ENCODE measurements at places on chromosomes 16 and 17.

- H3K4me1 ChIP-seq = no peaks in the 10 kb centered on the region
- H3K36me3 ChIP-seq = no peaks in the 10 kb centered on the region
- no peak overlapping the region for H3K4me3 ChIP-seq
- peaks cover 1% of the 10 kb centered on the region for H3K27me3 ChIP-seq
- no peak for DNase-seq
Measured at GRCh38 chr17:10793816-10794215, 10.1 kb downstream of the TMEM238L start.

DNA sequence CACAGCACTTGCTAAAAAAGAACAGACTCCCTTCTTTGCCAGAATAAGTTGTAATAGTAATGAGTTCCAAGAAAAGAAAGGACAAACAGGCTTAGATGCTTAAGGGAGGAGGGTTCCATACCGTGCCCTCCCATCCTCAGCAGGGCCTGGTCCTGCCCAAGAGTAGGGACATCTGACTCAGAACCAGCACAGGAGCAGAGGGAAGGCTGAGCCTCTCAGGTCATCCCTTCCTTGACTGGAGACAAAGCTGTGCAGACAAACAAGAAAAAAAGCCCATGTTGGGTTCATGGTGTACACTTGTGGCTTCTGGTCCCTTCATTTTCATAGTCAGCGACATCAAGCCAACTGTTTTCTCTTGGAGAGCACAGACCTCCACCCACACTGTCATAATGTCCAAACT lies 44.2 kb upstream of the NDRG4 start:
- H3K4me1 ChIP-seq = peaks cover 13% of the 10 kb centered on the region
- peaks cover 18% of the 10 kb centered on the region for H3K27me3 ChIP-seq
- DNase-seq = no peak
- H3K27ac ChIP-seq = no peak overlapping the region
- H3K36me3 ChIP-seq = no peaks in the 10 kb centered on the region

DNA sequence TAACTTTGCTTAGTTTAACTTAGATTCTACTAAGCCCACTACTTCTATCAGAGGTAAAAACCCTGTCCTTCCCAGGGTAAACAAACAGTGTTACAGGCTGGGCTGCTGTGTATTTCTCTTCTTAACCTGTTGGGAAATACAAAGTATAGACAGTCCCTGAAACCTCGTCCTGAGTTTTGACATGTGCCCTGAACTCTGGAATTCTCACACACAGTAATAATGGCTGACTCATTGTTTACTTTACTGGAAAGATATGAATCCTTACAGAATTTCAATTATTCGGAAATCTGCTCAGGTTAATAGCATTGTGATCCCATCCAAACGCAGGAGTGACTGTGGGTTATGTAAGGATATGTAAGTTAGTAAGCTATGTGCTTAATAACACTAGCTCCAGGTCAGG lies 199.1 kb downstream of the TMEM114 start:
- H3K36me3 ChIP-seq = no peaks in the 10 kb centered on the region
- H3K4me1 ChIP-seq = no peaks in the 10 kb centered on the region
- DNase-seq = no peak

DNA sequence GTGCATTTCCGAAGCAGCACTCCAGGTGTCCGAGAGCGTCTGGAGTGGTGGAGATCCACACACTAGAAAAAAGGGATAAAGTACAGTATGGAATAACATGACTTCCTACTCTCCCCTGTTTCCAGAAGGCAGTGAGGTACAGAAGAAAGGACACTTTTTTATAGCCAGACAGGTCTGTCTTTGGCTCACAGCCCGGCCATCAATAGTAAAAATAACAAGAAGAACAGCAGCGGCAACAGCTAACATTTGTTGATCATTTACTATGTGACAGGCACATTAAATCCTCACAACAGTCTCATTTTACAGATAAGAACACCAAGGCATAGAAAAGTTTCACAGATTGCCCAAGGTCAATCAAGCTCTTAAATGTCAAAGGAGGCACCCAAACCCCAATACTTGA lies 16.2 kb downstream of the DYNLRB2 start:
- H3K4me1 ChIP-seq = peaks cover 19% of the 10 kb centered on the region
- no peak overlapping the region for H3K27ac ChIP-seq
- peaks cover 5% of the 10 kb centered on the region for H3K27me3 ChIP-seq
- H3K4me3 ChIP-seq = no peak overlapping the region
- no peak for DNase-seq
- H3K36me3 ChIP-seq = no peaks in the 10 kb centered on the region

- DNase-seq = no peak
- H3K4me1 ChIP-seq = peaks cover 2% of the 10 kb centered on the region
- H3K4me3 ChIP-seq = no peak overlapping the region
- H3K27me3 ChIP-seq = no peaks in the 10 kb centered on the region
- no peak overlapping the region for H3K27ac ChIP-seq
Measured at GRCh38 chr16:11398136-11398535, 52.9 kb downstream of the RMI2 start.

- H3K27me3 ChIP-seq = peaks cover 24% of the 10 kb centered on the region
Measured at GRCh38 chr16:88936556-88937205, 40.3 kb downstream of the CBFA2T3 start.

- H3K4me1 ChIP-seq = peaks cover 13% of the 10 kb centered on the region
- peak; percentile 91 for DNase-seq
- peak overlapping the region; percentile 30 for H3K27ac ChIP-seq
- H3K4me3 ChIP-seq = peak overlapping the region; percentile 17
- H3K36me3 ChIP-seq = no peaks in the 10 kb centered on the region
Measured at GRCh38 chr17:41496803-41497484, 7.2 kb upstream of the KRT36 start.

DNA sequence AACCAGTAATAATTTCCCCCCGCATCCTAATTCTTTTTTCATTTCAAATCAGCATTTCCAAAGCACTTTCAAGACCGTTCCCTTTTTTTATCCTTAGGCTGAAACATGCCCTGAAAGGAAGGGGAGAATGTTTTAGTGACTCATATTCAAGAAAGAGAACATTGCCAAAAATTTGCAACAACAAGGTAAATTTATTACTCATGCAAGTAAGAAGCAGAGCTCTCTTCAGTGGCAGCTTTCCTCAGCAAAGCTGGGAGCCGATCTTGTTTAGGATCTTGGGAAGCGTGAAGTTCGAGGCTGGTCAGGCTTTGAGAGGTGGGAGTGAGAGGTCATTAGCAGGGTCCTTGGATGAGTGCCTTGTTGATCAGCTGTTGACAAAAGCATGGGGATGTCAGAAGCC lies 129.5 kb downstream of the PRKCA start:
- H3K27me3 ChIP-seq = no peaks in the 10 kb centered on the region
- peaks cover 6% of the 10 kb centered on the region for H3K36me3 ChIP-seq
- H3K4me1 ChIP-seq = peaks cover 58% of the 10 kb centered on the region
- H3K4me3 ChIP-seq = no peak overlapping the region
- no peak for DNase-seq

- H3K4me1 ChIP-seq = no peaks in the 10 kb centered on the region
- H3K4me3 ChIP-seq = no peak overlapping the region
- no peak overlapping the region for H3K27ac ChIP-seq
- DNase-seq = no peak
Measured at GRCh38 chr16:13120091-13120490, 218.7 kb downstream of the SHISA9 start.

- DNase-seq = peak; percentile 72
- H3K27ac ChIP-seq = peak overlapping the region; percentile 95
- peaks cover 78% of the 10 kb centered on the region for H3K4me1 ChIP-seq
- H3K4me3 ChIP-seq = peak overlapping the region; percentile 75
- H3K36me3 ChIP-seq = peaks cover 26% of the 10 kb centered on the region
- no peaks in the 10 kb centered on the region for H3K27me3 ChIP-seq
Measured at GRCh38 chr16:89361751-89362539, 128.4 kb downstream of the ANKRD11 start.

DNA sequence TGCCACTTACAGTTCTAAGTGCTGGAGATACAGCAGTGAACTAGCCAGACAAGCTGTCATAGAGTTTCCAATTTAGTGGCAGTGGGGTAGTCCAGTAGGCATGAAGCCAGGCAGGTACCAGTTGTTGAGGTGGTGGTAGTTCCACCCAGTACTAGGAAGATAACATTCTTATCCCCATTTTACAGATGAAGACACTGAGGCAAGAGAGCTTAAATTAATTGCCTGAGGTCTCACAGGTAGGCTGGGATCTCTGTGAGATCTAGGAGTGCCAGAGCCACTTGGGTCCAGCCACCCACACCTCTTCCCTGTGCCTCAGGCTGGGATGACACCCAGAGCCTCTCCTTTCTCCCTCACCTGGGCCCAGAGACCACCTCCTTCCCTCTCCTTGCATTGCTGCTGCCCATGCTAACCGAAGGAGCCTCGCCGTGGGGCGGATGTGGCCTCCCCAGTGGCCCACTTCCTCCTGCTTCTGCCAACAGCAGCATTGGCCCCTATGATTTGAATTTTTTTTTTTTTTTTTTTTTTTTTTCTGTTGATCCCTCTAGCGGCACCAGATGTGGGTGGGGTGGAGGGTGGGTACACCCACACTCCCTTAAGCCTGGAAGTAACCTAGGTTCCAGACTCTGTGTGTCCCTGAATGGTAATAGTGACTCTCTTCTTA lies 114.0 kb downstream of the PRKCB start:
- H3K4me3 ChIP-seq = peak overlapping the region; percentile 62
- H3K36me3 ChIP-seq = peaks cover 3% of the 10 kb centered on the region
- H3K27me3 ChIP-seq = no peaks in the 10 kb centered on the region
- H3K27ac ChIP-seq = peak overlapping the region; percentile 93

- DNase-seq = peak; percentile 78
- H3K27me3 ChIP-seq = no peaks in the 10 kb centered on the region
- H3K27ac ChIP-seq = peak overlapping the region; percentile 87
Measured at GRCh38 chr16:57134982-57135381, 42.6 kb downstream of the CPNE2 start.

DNA sequence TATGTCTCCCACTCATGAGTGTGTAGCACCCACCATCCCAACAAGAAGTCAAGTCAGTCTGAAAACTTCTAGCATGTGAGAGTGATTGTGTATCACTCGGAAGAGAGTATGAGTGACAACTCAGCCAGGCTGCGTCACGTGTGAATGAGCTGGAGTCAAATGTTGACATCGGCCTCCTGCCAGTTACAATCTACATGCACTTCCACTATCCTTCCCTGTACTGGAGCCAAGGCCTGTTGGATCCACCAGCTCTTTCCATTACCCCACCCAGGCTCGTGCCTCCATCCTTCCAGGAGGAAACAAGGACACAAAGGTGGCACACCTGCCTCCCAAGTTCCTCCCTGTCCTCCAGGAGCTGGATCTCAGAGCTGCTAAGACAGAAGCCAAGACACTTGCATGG lies 64.5 kb downstream of the ASIC2 start:
- no peaks in the 10 kb centered on the region for H3K27me3 ChIP-seq
- no peak overlapping the region for H3K27ac ChIP-seq
- H3K36me3 ChIP-seq = no peaks in the 10 kb centered on the region
- DNase-seq = no peak

- H3K27ac ChIP-seq = no peak overlapping the region
- peaks cover 10% of the 10 kb centered on the region for H3K27me3 ChIP-seq
- H3K4me1 ChIP-seq = peaks cover 26% of the 10 kb centered on the region
- DNase-seq = no peak
Measured at GRCh38 chr16:57276596-57276995, 7.9 kb downstream of the PLLP start.

DNA sequence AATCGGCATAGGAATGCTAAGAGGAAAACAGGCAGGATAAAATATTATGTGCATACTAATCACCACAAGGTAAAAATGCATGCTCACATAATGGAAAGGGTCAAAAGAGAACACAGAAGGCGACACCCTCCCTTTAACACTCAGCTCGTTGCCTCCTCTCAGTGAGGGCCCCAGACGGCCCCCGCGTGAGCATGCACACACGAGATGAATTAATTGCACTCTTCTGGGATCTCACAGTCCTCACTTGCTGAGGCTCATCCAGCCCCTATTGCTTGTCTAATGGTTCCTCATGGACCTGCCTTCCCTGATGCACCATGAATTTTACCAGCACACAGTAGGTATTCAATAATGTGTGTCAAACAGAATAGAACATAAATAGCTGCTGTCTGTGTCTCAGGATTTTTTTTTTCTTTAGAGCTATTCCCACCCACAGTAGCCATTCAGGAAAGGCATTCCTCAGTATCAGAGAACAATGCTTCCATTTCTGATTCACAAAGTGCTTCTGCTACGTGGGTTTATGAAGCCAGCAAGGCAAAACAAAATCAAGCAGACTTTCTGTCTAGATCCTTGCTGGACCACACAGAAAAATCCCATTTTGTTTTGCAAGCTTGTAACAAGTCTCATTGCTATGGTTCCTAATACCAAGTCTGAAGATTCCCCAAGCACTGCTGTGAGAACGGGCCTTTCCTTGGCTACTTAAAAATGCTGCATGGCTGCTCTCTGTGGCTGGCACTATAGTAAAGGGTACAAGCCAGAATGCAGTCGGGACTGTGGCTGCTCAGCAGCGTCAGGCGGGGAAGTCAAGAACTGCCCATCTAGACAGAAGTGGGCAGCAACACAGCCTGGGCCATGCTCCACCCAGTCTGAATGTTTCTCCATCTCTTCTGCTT lies 43.6 kb downstream of the TOM1L2 start:
- H3K4me3 ChIP-seq = no peak overlapping the region
- no peak overlapping the region for H3K27ac ChIP-seq
- H3K36me3 ChIP-seq = no peaks in the 10 kb centered on the region
- DNase-seq = no peak
